ENCODE measurements at places on chromosomes 5 and 9.

GRCh38 chr5:66757219-66757833 is 161.1 kb downstream of the MAST4 start:
- peak; percentile 7 for DNase-seq

DNA sequence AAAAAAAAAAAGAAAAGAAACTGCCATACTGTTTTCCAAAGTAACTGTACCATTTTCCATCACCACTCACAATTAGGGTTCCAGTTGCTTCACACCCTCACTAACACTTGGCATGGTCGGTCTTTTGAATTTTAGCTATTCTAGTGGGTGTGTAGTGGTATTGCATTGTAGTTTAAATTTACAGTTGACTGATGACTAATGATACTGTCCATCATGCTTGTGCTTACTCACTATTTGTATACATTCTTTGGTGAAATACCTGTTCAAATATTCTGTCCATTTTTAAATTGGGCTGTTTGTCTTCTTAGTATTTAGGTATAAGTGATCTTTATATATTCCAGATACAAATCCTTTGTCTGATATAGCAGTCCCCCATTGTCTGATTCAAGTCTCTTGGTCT is 36.2 kb upstream of the ZNF169 start:
- no peak for DNase-seq

DNA sequence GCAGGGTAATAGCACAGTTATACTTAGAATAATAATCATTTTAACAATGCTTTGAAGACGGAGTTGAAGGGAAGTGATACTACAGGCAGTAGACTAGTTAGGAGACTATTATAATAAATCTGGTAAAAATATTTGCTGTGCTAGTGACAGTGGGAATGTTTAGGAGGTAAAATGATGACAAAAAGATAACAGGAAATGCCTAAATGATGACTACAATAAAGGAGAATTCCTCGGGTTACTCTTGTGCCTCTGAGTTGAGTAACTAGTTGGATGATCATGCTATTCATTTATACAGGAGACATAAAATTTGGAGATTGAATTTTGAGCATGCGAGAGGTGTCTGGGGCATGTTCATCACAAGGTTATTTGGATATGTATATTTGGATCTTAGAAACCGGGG is 32.2 kb upstream of the PAM start:
- no peak for DNase-seq

DNA sequence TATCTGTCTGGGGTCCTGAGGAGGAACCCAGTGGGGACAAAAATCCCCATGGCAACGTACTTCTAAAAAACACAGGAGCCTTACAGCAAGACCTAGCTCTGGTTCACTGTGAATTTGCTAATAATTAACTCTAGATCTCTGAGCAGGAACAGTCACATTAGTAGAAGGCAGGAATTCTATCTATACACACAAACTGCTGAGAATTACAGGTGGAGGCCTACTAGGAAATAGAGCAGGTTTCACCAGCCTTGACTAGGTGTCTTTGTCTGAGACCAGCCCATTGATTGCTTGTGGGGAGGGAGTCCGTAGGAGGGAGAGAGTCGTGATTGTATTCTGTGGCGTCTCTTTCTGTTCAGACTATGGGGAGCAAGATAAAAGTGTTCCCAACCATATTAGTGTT is 44.8 kb downstream of the PRLR start:
- no peak for DNase-seq

DNA sequence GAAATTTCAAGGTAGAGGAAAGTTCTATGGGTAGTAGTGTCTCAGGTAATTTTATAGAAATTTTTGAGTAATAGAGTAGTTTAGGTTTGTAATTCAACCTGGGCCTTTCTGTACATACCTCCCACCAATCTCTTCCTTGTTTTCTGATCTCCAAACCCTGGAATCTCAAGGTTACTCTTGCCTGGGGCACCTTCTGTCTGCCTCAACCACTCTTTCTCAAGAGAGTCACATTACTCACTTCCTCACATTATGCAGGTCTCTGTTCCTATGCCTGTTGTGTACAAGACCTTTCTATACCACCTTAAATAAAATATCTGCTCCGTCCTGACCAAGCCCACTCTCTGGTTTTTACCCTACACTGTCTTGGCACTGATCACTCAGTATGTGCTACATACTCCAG is 412.6 kb upstream of the CTNND2 start:
- DNase-seq: no peak

- no peak for DNase-seq
Measured at GRCh38 chr5:76672242-76672641, 43.7 kb upstream of the F2R start.

GRCh38 chr5:6404129-6404528 is 25.8 kb upstream of the MED10 start:
- DNase-seq: no peak

GRCh38 chr9:16203729-16204573 is 651.1 kb downstream of the CCDC171 start:
- no peak for DNase-seq

- DNase-seq: no peak
Measured at GRCh38 chr5:66742083-66742895, 146.1 kb downstream of the MAST4 start.

- no peak for DNase-seq
Measured at GRCh38 chr9:132457504-132458236, 47.7 kb downstream of the CFAP77 start.

DNA sequence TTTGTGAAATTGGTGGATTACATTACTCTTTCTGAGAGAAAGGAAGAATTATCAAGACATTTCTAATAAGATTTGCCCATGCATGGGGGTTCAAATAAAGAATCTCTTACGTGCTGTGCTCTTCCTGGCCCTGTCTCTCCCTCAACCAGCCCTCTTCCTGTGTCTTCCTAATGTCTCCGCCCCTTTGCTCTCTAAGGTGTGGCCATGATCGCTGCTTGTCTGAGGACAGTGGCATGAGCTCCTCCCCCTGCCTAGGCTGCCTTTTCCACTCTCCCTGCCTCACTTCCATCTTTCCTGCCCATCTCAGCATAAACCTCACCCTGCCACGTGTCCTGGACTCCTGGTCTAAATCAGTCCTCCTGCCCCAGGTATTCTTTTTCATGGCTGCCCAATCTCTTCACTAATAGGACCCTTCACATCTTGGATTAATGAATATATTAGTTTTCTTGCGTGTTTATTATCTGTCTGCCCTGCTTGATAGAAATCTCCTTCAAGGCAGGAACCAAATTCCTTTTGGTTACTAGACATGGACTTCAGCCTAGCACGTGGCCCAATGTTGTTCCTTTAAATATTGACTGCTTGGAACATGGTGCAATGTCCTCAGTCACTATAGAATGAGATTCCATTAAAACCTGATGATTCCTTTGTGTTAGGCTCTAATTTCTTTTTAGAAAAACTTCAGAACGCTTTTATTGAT is 122.3 kb downstream of the MTRR start:
- no peak for DNase-seq

- no peak for DNase-seq
Measured at GRCh38 chr9:133945977-133946753, 46.0 kb downstream of the VAV2 start.

- no peak for DNase-seq
Measured at GRCh38 chr9:37333288-37333687, 89.2 kb upstream of the GRHPR start.

DNA sequence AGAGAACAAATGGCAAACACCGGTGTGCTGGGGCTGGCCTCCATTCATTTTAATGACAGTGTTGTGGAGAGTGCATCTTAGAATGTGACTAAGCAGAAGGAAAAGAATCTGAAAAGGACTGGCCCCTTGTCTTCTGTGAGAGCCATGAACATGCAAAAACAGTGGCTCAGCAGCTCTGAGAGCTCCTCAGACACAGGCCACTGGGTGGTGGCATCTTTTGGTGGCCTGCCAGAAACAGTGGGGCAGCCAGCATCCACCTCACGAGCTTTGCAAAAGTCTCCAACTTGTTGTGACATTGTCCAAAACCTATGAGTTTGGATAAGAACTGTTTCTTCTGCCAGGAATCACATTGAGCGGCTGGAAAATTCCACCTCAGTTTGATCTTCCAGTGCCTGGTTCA is 233.4 kb downstream of the NR3C1 start:
- DNase-seq: no peak

GRCh38 chr5:58731641-58732040 is 148.8 kb downstream of the RAB3C start:
- DNase-seq: no peak

DNA sequence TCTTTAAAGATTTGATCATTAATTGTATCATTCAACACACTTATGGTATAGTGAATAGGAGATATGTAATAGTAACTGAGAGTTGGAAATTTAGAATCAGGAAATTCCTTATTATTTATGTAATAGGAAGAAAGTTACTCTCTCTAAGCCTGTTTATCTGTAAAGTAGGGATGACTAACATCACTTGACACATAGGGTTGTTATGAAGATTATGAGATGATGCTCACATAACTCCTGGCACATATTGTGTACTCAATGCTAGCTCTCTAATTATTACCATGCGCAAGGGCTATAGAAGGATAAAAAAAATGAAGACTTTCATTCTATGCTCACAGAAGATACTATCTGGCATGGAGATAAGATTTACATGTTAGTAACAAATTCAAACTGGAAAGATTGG is 149.9 kb downstream of the ISOC1 start:
- no peak for DNase-seq

- DNase-seq: no peak
Measured at GRCh38 chr5:154207204-154207603, 16.7 kb downstream of the GALNT10 start.

DNA sequence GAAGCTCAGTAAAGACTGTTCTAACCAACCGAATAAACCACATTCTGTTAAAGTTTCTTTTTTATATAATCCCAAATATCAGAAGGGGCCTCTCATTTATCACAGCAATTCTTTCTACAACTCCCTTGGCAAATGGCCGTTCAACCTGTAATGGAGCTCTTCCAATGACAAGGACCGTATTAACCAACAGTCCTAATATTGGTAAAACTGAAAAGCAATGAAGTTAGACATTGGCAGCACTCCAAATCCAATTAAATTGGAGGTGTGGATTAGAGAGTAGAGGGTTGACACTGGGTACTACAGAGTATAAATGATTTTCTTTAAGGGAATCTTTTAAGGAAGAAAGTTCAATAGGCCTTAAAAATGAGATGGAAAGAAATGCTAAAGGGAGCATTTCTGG is 842 bp downstream of the TMED7 start:
- DNase-seq: no peak

DNA sequence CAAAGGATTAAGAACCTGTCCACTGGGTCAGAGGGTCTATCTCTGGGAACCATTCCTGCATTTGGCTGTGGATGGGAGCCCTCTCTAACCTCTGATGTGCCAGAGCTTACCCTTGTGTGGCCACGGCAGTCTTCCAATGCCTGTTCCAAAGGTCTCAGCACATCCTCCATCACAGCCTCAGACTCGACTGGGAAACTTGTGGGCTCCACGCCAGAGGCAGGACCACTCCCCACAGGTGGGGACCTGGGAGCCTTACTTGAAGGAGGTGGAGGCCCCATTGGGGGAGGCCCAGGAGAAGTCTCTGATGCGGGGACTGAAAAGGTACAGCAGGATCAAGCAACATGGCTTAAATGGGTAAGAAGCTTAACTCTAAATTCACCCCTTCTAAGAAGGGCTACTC is 4.4 kb downstream of the EIF4EBP3 start:
- DNase-seq: no peak

DNA sequence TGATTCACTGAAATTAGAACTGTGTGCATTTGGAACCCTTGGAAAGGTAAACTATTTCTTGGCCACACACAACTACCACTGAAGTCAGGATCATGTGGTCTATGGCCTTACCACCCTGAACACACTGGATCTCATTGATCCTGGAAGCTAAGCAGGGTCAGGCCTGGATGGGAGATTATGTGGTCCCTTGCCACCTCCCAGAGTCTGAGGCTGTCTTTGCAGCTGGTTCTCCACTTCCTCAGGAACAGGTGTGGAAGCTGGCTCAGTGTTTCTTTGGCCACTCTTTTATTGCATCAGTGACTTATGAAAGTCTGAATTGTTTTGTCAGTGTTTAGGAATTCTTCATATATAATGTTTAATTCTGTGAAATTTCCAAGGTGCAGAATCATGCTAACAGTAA is 89.2 kb downstream of the TEK start:
- DNase-seq: no peak

GRCh38 chr5:15263942-15264341 is 236.0 kb upstream of the FBXL7 start:
- no peak for DNase-seq

DNA sequence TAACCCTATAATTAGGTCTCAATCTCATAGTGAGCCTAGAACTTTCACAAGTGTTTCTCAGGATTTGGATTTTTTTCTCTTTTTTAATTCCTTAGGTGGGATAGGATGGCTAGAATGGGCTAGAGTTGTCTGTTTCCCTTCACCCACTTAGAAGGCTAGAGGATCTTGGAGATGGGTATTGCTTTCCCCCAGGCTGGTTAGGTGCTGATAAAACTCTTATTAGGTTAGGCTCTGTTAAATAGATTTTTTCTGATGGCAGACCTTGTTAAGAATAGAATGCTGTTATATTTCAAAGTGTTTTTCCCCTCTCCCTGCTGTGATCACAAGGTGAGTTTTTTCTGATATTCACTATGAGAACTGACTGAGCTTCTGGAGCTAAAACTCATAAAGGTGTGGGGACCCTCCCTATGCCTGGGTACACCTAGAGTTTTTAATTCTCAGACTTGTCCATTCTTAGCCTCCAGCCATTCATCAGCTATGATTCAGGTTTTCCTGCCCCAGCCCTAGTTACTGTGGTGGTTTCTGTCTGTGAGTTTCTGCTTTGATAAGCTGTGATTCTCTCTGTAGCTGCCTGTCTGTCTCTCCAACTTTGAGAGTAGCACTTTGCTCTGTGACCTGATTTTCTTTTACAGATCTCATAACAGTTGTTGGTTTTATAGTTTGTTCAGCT is 132.4 kb downstream of the HACD4 start:
- no peak for DNase-seq

GRCh38 chr5:14557203-14557770 is 24.3 kb upstream of the OTULINL start:
- no peak for DNase-seq

GRCh38 chr5:37626266-37626665 is 213.6 kb downstream of the GDNF start:
- DNase-seq: no peak

DNA sequence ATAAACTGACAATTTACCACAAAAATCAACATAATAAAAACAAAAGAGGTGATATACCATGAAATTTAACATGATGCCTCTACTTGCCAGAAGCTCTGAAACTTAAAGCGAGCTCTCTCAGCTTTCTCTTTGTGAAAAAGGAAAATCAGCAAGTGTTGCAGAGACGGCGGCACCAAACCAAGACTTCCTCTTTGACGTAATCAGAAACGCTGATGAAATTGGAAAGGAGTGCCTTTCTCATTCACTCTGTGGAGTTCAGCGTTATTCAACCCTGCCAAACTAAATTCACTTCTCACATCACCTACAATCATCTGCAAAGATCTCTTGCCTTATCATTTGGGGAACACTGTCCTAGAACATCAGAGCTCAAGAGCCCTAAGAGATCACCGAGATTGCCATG is 32.2 kb downstream of the ANXA6 start:
- no peak for DNase-seq

- no peak for DNase-seq
Measured at GRCh38 chr9:96045811-96046210, 170.3 kb downstream of the ERCC6L2 start.

Measured in AG09319 (cell line).